Pons (tissue), 1 donor: ENCODE measurements at places on chromosomes 7 and 10.

DNA sequence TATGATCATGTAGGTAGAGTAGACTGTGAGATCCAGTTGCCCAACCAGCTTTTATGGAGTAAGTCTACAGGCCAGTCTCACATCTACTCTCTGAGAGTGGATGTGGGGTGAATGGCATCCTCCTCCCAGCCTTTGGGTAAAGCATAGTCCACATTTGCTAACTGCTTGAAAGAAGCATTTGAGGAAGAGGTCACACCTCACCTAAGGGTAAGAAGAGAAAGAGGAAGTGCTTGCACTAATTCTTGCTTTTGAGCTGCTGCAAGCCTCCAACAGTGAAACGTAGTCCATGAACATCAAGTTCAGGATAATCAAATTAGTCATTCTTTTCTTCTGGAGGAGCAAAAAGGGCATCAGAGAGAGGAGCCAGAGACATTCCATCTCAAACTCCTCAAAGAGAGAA lies 93.9 kb upstream of the AGR3 start:
- DNase-seq: no peak

- DNase-seq: no peak
These were observed 45.9 kb upstream of the PTF1A start for GRCh38 chr10:23146258-23146657.

- no peak for DNase-seq
These were observed 192.4 kb upstream of the DKK1 start for GRCh38 chr10:52121688-52122087.

- peak; percentile 19 for DNase-seq
These were observed 372.1 kb downstream of the RPS24 start for GRCh38 chr10:78405736-78406135.

- DNase-seq: no peak
These were observed 20.8 kb downstream of the SFTPD start for GRCh38 chr10:79928028-79928583.

GRCh38 chr7:121272676-121273075 lies 56.1 kb upstream of the WNT16 start:
- DNase-seq: no peak

DNA sequence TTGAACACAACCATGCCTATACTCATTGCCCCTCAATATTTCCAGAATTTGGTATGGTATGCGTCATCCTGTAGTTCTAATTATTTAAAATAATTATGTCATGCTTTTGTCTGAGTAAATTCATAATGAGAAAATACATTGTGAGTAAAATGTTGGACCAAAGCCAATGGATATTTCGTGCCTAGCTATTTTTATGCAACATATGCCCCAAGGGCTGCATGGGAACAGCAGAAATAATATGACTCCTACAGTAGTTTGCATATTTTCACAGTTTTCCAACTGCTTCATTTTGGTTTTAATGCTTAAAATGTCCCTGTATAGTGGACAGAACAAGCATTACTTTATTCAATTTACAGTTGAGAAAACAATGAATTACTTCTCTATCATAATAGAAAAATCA lies 1115.6 kb upstream of the GHITM start:
- DNase-seq: no peak

DNA sequence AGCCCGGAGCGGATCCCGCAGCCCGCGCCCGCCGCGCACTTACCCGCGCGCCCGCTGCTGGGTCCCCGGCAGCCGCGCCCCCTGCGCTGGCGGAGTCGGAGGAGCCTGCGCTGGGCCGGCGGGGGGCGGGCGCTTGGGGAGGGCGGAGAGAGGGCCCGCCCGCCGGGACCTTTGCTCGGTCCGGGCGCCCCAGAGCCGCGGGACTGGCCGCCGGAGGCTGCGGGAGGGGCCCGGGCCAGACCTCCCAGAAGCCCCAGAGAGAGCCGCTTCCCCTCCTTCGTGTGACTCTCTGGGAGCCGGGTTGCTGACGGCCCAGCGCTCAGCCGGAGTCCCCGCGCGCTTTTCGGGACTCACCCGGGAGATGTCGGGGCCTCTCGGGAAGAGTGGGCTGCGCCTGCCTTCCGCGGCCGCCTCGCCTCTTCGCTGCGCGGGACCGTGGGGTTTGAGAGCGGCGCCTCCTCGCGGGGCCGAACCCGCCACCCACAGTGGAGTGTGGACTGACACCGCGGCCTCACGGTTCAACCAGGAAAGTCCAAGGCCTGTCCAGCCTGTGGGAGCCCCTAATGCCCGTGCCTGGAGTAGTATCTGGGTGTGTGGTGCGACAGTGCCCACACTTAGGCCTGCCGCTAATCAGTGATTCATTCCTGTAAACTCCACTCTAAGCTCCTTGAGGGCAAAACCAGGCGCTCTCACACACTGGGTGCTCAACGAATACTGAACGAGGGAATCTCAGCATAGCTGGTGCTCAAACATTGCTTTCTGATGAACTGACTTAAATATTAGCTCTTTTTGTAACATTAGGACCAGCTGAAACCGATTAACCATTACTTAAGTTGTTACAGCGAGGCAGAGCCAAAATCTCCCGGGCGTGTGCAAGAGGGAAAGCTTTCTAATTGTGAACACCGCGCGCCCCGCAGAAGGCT lies at the start of gene GSDME:
GSDME (minus strand) TSS at position 112 of the 923 bp plus-strand sequence. CDS start 7,690 bp downstream, outside the sequence.
- peak; percentile 20 for DNase-seq

DNA sequence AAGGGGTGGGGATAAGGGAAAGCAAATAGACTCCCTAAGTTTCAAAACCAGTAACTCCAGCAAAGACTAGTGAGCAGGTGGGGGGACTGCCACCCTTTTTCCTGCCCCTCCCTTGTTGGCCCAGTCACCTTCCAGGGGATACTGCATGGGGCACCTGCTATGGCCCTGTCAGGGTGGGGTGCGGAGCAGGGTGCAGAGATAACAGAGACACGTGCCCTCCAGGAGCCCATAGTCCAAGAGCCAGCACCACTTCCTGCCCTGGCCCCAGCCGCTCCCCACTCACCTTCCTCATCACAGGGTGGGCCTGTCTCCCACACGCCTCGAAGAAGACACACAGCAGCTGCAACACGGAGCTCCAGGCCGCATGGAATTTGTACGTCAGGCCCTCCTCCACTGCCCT lies 20.6 kb downstream of the RRP12 start:
- DNase-seq: no peak

GRCh38 chr7:89023877-89024276 lies 228.3 kb upstream of the TEX47 start:
- no peak for DNase-seq

GRCh38 chr7:26167303-26167934 lies 15.4 kb downstream of the NFE2L3 start:
- DNase-seq: no peak

- no peak for DNase-seq
These were observed 1.8 kb downstream of the TSC22D4 start for GRCh38 chr7:100476903-100477870.

DNA sequence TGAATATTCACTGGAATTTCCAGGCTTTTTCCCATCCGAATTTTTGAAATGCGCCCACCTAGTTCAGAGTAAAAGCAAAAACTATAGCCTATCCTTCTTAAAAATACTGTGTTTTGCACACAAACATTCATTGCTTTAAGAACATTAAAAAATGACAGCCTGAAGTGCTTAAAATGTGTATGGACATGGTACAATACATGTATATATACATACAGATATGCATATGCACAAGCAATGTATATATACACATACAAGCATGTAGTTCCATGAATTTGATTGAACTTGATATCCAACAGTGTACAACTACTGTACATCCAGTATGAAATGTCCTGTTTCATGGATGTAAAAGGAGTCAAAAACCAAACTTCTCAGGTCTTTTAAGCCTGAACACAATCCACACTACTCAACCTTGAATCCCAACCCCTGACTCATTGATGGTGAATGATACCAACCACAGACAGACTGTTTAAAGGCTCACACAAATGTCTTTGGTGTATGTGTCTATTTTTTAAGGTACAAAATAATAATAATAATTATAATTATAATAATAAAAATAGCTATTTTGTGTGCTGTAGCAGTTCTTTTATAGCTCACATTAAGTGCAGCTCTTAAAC lies 14.8 kb downstream of the INHBA start:
- no peak for DNase-seq

- peak; percentile 39 for DNase-seq
These were observed 591 bp downstream of the BZW2 start for GRCh38 chr7:16646472-16647072.

GRCh38 chr7:69451715-69452114 lies 146.6 kb upstream of the AUTS2 start:
- DNase-seq: no peak

DNA sequence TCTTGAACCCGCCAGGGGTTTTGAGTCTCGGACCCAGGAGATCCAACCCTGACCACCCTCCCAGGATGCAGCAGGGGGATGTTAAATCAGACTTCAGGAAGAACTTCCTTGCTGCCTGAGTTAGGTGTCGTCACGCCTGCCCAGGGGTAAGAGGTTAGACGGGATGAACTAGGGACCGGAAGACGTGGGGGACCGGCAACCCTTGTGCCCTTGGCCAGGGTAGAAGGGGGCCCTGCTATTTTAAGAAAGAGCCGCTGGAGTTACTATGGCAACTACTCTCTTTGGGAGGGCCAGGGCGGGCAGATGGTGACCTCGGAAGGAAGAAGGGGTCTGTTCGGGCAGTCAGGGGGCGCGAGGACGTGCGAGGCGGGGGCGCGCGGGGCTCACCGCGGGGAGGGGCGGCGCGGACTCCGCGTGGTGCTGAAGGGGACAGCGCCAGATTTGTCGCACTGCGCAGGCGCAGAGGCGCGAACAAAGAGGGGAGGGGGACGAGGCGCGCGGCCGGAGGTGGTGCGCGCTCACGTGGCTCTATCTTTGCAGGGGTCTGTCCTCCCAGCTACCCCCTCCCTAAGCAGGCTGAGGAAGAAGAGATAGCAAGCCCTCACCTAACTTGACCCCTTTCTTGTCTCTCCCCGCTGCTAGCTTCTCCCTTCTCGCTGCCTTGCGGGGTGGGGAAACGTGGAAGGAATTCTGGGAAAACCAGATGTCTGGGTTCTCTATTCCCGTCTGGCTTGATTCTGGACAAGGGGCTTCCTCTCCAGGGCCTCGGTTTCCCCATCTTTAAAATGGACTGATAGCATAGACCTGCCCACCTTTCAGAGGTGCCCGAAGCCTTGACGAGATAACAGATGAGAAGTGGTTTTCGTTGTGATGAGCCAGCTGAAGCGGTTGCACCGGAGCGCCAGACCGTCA lies 940 bp upstream of the PSD start:
- DNase-seq: no peak

DNA sequence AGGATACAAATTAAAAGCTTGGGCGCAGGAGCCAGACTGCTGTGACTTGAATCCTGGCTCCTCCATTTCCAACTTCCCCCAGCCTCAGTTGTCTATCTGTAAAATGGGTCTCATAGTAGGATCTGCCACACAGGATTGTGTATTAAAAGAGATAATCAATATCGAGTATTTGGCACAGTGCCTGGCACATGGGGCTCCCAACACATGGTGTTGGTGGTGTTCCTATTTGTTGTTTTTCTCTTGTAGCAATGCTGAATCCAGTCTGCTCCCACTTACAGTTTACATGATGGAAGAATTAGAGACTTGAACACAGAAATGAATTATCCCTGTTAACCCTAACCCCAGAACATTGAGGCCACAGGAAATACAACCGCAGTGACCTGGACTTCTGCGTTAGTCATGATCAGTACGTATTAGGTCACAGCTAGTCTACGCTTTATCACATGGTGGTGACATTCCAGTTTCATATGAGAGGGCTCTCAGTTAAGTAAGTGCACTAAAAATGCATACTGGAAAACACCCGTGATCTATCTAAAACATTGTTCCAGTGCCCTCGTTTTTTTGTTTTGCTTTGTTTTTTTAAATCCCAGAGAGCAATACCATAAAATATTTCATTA lies 169.5 kb upstream of the KLF14 start:
- DNase-seq: no peak

DNA sequence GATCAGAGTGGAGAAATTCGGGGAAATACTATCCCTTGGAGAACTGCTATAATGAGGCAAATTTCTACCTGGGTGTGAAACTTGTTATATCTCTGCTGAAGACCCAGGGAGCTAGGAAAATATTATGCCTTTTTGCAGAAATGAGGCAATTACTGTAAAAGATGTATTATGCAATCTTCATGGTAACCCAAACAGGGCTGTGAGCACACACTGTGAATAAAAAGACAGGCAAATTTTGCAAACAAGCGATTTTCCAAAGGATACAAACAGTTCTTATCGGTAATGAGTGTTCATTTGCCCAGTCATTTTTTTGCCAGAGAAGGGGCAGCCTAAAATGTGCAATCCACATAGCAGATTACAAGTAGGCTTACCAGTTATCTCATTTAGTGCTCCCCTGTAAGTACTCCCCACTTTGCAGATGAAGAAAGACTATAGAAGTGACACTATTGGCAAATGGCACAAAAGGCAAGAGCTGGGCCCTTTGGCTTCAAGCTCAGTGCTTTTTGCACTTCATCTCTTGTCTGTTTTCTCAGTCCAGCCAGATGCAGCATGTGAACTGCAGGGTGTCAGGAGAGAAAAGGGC lies 205.8 kb downstream of the HECW1 start:
- no peak for DNase-seq

DNA sequence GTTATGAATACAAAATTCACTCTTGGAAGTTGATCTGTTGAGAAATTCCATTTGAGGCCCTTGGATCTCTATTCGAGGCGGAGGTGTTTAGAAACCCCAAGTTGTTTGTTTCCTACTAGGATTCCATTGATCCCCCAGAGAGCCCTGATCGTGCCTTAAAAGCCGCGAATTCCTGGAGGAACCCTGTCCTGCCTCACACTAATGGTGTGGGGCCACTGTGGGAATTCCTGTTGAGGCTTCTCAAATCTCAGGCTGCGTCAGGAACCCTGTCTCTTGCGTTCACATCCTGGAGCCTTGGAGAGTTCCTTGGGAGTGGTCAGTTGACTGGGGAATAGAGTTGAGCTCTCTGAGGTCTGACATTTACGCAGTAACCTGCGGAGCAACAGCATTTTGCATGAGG lies 1.2 kb downstream of the CFAP69 start:
- DNase-seq: no peak

- no peak for DNase-seq
These were observed 1.7 kb downstream of the SDK1 start for GRCh38 chr7:3302681-3303320.

GRCh38 chr7:116198748-116199410 lies 11.5 kb upstream of the TES start:
- DNase-seq: no peak

DNA sequence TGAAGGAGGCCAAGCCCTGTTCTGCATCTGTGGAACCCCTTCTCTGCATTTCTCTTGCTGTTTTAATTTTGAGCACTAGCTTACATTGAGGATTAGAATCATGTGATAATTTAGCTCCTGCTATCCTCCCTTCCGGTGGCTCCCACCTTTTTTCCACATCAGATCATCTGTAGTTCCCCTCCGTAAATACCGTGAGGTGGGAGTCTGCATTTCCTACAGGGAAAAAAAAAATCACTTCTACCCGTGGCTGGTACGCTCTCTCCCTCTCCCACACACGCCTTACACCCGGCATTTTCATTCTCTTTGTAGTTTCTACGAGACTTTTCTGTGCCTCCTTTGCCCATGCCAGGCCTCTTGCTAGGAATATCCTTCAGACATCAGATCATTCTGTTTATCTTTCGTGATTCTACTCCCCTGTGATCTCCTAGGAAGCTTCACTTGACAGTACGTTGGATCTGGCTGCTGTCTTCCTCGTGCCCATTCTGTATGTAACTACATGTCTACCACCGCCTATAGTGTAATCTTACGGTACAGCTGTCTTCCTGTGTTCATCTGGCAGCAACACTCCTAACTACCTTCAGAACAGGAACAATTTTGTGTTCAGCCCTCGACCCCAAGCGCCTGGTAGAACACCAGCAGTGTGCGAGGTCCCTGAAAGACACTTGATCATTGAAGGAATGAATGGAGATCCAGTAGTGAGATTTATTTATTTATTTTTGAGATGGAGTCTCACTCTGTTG lies 41.7 kb upstream of the OCM start:
- no peak for DNase-seq
